CD4-positive, alpha-beta T cell treated with Interleukin-4 for 4 hours (primary cell): ENCODE measurements at places on chromosomes 6 and 20.
A peak's percentile ranks its signal among the peaks of the same experiment; 100 is the strongest.

DNA sequence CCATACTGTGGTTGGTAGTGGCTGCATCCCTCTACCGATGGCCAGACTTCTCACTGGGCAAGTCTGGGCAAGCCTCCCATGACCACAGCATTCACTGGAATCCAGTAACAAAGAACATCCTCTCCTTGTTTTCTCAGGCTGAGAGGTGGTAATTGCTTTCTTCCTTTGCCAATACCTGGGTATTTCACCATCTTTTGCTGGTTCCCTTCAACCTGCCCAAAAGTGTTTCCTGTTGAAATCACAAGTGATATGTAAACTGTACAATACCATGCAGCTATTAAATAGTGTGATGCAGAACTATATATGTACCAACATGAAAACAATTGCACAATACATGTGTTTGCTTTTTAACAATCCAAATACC lies at the start of gene PTCHD4:
Gene PTCHD4 (minus strand): TSS at position 55 of the 364 bp plus-strand sequence. CDS start 42,240 bp downstream, outside the sequence.
- DNase-seq = no peak

- peak; percentile 74 for DNase-seq
Measured at GRCh38 chr20:31674895-31675827, 37.4 kb downstream of the COX4I2 start.

DNA sequence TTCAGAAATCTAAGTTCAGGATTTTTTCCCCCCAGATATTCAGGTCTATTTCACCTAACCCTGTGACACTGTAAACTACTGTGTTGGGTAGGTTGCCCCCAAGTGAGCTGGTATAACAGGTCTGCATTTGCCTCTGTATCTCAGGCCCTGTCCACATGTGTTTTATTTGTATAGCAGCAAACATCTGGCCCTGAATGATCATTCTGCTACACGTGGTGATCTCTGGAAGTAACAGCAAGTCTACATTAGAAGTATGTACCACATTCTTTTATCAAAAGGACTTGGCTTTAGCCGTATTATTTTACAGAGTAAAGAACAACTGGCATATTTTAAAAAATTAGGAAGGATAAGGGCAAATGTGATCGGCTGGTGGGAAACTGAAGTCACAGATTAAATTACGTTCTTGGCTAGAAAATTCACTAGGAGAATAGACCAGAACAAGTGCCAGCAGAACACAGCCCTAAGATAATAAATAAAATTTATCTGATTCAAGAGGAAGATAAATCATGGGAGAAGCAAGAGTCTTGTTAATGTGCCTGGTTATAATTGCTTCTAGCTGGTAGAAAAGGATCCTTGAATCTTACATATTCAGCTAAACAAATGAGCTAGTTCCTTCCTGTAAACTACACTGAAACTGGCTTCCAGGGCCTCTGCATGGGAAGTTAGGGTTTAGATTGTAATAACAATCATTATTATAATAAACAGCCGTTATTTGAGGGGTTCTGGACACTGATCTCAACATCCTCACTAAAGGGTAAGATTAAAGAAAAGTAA lies 192.1 kb downstream of the SAMD5 start:
- DNase-seq = no peak

- DNase-seq = no peak
Measured at GRCh38 chr6:7219310-7219709, 93.7 kb downstream of the SSR1 start.

GRCh38 chr20:36542516-36543183 lies 1.3 kb downstream of the MYL9 start:
- DNase-seq = no peak

GRCh38 chr20:60338556-60338955 lies 380.3 kb downstream of the CDH26 start:
- DNase-seq = no peak

GRCh38 chr6:161956082-161956481 lies 682.2 kb upstream of the AGPAT4 start:
- DNase-seq = no peak

DNA sequence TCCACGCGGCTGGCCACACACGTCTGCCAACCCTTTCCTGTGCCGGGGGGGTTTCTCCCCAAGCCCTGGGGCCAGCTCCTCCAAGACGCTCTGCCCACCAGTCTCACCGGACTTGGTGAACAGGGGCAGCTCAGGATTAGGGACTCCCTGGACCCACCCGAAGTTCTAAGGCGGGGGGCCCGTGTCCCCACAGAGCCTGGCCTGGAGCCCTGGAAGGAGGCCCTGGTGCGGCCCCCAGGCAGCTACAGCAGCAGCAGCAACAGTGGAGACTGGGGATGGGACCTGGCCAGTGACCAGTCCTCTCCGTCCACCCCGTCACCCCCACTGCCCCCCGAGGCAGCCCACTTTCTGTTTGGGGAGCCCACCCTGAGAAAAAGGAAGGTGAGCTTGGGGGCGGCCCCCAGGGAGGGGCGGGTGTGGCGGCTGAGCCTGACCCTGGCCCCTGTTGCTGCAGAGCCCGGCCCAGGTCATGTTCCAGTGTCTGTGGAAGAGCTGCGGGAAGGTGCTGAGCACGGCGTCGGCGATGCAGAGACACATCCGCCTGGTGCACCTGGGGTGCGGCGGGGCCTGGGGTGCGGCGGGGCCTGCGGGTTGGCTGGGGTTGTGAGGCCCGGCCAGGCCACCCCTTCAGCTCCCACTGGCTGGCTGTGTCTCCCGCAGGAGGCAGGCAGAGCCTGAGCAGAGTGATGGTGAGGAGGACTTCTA lies 2.3 kb downstream of the SLC2A4RG start:
- DNase-seq = no peak

- peak; percentile 34 for DNase-seq
Measured at GRCh38 chr6:147285087-147285855, 81.1 kb downstream of the STXBP5 start.

GRCh38 chr6:86942769-86943516 lies 5.6 kb downstream of the HTR1E start:
- no peak for DNase-seq

DNA sequence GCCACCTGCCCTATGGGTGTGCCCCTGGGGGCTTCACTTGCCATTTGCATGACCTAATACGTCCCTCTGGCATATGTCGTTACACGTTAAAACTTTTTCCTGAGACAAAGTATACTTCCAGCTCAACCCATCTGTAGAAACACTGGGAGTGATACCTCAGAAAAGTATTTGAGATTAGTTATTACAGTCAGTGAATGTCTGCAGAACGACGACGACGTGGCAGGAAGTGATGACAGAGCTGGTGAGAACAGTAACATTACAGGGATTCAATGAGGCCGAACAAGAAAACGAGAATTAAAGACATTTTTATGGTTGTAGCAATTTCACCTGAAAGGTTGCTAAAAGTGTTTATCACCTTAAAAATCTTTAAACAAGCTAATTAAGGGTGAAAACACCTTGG lies 40.2 kb downstream of the SASH1 start:
- DNase-seq = no peak

DNA sequence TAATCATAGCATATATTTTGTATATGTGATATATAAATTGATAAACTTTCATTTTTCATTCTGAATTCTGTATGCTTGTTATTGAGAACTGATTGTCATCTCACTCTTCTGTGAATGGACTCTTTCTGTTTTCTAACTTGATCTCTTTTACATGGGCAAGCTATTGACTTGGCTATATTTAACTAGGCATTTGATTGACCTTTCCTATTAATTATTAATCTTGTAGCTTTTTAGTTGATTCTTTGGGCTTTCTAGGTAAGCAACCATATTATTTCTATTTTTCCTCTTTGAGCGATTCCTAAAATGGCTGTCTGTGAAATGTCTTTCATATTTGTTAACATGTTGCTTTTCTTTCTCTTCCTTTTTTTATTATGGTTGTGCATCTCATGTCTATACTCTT lies 347.1 kb downstream of the CDKAL1 start:
- DNase-seq = no peak

GRCh38 chr6:116514111-116514510 lies 2.7 kb downstream of the CALHM5 start:
- no peak for DNase-seq

GRCh38 chr20:49765846-49766541 lies 46.6 kb upstream of the SLC9A8 start:
- no peak for DNase-seq

DNA sequence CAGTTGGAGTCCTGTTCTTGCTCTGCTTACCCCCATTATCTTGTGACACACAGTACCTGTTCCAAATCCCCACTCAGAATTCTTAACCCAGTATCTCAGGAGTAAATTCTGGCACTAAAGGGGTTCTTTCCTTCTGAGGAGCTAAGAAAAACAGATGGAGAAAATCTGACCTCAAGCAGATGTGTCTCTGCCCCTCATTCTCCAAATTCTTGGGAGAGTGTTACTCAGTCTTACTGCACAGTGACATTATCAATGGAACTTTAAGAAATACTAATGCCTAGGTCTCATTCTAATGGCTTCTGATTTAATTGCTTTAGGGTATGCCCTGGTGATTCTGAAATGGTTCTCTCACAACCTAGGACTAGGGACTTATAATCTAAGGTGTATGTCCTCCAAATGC lies 40.6 kb upstream of the PTPRK start:
- no peak for DNase-seq

GRCh38 chr6:26358511-26358981 lies 6.5 kb upstream of the BTN3A2 start:
- DNase-seq = no peak

DNA sequence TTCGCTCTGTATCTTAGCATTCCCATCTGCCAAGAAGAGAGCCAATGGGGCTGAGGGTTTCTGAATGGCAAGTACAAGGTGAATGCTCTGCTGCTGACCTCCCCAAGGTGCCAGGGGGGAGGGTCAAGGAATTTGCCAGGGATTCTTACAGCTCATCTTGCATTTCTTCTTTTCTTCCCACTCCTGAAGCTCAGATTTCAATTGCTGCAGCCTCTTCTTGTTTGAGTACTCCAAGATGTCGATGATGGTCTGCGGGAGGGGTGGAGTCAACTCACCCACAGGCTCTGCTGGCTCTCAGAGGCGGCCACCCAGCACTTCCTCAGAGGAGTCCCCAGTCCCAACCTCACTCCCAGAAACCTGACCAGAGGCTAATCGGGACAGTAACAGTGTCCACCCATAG lies 12.4 kb downstream of the C20orf96 start:
- no peak for DNase-seq

GRCh38 chr6:162377735-162378134 lies 349.8 kb downstream of the PRKN start:
- DNase-seq = no peak

GRCh38 chr6:71887006-71887743 lies 825 bp downstream of the RIMS1 start:
- DNase-seq = no peak

DNA sequence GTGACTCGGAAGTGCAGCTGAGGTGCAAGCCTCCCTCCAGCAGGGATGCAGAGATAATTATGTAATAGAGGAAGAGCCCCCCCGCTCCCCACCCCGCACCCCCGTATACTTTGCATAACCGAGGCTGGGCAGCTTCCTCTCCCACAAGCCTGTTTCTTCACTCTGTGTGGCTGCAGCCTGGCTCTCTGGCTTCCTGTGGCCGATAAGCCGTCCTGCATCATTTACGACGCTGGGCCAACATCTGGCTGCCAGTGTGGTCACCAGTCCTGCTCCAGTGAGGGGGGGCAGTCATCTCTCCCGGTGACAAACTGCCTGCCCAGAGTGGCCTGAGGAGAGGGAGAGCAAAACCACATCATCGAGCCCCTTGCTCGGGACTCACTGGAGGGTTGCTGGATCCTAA lies 59.2 kb downstream of the RBM38 start:
- no peak for DNase-seq

GRCh38 chr6:105136431-105137350 lies 43.1 kb downstream of the POPDC3 start:
- no peak for DNase-seq

GRCh38 chr6:55729665-55730064 lies 145.7 kb downstream of the BMP5 start:
- no peak for DNase-seq

DNA sequence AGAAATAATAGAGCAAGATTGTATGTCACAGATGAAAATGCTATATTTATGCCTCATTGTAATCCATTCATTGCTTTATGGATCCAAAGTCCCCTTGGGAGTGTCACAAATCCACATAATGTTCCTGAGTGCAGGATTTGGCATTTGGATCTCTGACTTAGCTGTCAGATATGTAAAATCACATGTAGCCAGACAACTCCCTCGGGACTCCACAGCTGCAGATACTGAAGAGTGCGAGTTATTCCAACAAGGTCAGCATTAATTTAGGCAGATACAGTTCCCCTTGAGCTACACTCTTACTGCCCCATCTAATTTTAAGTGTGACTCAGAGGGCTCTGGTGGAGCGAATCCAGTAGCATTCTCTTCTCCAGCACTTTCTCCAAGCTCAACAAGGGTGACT lies 433.2 kb downstream of the CD83 start:
- no peak for DNase-seq

DNA sequence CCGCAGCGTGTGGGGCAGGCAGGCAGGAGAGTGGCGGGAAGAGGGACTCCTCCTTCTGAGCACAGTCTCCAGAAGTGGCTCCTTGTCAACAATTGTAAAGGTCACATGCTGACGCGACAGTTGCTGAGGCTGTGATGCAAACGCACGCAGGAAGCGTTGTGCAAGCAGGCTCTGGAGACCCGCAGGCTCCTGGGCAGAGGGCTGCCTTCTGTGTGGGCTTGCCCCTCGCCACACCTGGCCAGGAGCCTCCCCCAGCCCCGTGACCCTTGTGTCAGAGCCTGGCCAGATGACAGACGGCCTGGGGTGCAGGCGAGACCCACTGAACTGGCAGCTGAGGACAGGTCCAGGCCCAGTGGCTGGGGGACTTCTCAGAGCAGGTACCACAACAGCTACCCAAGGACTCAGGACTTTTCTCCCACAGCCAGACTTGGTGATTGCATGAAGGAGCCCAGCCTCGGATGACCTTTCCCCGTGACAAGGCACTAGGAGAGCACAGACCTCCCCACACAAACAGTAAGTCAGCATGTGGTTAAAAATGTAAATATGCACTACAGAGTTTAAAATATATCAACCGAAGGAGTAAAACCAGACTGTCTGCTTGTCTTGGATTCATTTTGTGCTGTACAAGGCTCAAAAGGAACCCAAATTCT lies 222.1 kb upstream of the RREB1 start:
- no peak for DNase-seq

GRCh38 chr6:150202404-150202803 lies 59.6 kb downstream of the PPP1R14C start:
- no peak for DNase-seq

- no peak for DNase-seq
Measured at GRCh38 chr6:36720251-36721141, 22.9 kb downstream of the RAB44 start.

GRCh38 chr6:114419175-114419574 lies 76.4 kb upstream of the HS3ST5 start:
- DNase-seq = no peak
